ENCODE measurements at places on chromosomes 7 and 10.

GRCh38 chr10:48684792-48685623 is at the start of gene WDFY4:
TSS of gene WDFY4 (plus strand) at chr10:48684873. CDS start at chr10:48709733, 24,860 bp downstream.
- no peak for DNase-seq

DNA sequence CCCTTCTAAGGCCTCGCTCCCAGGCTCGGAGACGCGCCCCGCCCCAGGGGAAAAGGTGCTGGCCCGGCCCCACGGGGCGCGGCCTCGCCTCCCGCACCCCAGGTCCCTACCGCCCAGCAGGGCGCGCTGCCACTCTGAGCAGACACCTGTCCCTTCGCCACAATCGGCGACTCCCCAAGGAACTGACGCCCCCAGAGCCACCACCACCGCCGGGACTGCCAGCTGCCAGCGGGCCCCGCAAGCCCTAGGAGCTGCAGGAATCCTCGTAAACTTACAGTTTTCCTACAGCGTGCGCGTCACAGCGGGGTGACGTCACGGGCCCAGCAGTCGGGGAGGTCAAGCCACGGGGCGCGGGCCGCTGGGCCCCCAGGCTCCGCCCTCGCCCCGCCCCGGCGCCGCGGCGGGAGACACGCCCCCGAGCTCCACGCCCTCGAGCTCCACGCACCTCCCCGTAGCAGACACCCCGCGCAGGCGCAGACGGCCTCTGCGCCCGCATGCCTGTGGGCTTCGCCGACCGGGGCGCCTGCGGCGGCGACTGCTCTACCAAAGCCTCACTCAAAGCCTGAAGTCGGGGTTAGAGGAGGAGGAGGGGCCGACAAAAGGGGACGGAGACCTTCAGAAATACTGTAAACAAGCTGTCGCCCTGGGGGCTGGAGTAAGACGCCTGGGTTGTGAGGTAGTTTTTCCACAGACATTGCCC is at the start of gene ZNF438:
Gene ZNF438 (minus strand): TSS at position 308 of the 700 bp plus-strand sequence. CDS start 154,831 bp downstream, outside the sequence.
- DNase-seq = peak; percentile 96

GRCh38 chr7:77727936-77728701 is 31.9 kb downstream of the RSBN1L start:
- peak; percentile 65 for DNase-seq

DNA sequence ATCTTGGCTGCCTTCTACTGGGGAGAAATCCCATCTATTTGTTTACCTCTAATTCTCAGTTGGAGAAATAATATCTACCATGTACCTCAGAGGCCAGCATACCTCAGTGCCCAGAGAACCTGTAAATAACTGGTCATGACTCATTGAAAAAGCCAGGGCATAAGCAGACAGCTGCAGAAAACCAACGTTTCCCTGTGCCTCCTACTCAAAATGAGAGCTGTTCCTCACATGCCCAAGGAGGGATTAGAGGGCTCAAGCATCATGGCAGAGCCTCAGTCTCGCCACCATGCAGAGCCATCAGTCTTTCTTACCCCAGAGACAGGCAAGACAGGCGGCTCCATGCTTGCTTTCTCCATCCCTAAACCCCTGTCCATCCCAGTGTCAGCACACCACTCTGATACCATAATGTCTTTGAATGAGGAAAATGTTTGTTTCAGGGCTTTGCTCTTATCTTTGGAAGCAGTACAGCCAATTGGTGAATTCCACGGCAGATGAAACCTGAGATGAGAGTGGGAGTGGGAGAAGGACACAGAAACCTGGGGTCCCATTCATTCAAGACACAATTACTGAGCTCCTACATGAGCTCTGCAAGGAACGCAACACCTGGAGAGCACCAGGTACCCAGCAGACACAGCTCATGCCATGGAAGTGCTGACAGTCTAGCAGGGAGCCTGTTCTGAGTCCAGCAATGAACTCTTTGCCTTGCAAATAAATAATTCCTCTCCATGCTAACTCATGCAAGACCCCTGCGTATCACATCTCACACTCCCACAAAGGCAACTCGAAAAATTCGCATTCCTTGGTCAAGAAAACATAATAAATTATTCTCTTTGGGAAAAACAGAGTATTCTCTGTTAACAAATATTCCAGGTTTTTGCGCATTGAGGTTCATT is 21.1 kb downstream of the PON1 start:
- DNase-seq = no peak

- DNase-seq = no peak
These were observed 153.9 kb upstream of the PCBD1 start for GRCh38 chr10:71042216-71042615.

DNA sequence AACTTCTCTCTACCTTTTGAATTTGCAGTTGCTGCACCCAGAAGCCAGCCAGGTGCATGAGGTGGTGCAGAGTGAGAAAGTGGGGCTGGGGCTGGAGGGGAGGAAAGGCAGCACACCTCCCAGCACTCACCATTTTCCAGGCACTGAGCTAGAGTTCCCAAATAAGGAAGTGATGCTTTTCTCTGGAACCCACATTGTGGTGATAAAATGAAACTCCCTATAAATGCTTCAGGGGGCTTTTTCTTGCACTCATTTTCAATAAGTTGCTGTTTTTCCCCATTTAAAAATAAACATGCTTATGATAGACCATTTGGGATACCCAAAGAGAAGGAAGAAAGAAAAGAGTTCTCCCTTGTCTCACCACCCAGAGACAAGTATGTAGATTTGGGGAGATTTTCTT is 42.8 kb upstream of the TNS3 start:
- DNase-seq = no peak

DNA sequence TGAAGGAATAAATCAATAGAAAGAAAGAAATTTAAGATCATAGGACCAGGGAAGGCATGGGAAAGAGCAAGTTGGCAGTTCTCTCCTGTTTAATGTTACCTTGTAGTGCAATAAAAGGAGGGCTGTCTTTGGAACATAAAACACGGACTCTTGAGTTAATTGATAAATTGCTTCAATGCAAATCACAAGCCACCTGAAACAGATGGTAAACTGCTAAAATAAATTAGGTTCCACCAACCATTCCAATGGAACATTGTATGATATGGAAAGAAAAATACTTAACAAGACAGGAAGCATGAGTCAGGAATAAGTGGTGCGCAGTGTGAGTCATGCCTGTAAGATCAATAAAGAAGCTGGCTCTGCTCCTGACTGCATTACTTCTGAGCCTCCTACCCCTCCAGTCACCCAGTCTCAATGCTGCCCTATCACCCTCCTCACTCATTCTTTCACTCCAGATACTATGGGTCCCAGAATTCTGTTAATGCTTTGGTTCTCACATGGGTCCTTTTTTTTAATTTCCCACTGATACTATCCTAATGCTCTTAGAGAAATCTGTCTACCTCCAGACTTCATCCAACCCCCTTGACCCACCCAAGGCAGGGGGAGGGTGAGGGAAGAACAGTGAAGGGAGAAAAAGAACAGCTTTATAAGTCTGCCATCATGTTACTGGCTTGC is 78.9 kb downstream of the LRRC17 start:
- DNase-seq = no peak

DNA sequence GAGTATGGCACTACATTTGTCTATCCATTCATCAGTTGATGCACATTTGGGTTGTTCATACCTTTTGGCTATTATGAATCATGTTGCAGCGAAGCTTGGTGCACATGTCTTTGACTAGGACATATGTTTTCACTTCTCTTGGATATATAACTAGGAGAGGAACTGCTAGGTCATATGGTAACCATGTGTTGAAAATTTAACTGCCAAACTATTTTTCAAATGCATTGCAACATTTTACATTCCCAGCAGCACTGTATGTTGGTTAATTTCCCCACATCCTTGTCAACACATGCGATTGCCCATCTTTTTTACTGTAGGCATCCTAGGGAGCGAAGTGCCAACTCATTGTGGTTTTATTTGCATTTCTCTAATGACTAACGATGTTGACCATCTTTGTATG is 183.4 kb downstream of the PRKCQ start:
- no peak for DNase-seq

Data from lung (tissue), 17 donors.